ENCODE measurements at places on chromosomes 4 and X.
A peak's percentile ranks its signal among the peaks of the same experiment; 100 is the strongest.

GRCh38 chrX:145823132-145823531 lies 5.5 kb downstream of the SLITRK2 start:
- DNase-seq: no peak

- no peak for DNase-seq
Measured at GRCh38 chr4:74794382-74795010, at the start of gene BTC. Gene BTC (minus strand): TSS chr4:74794523. CDS start chr4:74794325, 198 bp downstream.

- no peak for DNase-seq
Measured at GRCh38 chr4:111630705-111631104, 514.5 kb upstream of the FAM241A start.

- DNase-seq: no peak
Measured at GRCh38 chr4:55409468-55410171, 13.9 kb downstream of the TMEM165 start.

DNA sequence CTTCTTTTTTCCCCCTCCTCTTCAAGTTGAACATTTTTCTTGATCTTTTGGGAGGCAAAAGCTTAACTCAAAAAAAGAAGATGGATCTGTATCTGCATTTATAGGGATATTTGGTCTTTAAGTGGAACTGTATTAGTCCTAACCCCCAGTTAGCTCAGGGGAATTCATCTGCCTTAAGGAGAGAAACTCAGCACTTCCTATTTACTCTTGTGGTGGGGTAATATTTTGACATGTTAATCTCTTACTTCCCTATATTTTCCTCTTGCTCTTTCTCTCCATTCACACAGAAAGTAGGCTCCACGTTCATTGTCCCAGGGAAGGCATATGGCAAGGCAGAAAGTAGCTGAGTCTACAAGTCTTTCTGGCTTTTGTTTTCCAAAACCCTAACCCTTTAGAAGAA lies 5.3 kb downstream of the LRRC66 start:
- DNase-seq: no peak

- no peak for DNase-seq
Measured at GRCh38 chr4:109998867-109999584, 86.3 kb downstream of the EGF start.

GRCh38 chrX:151476604-151477303 lies 79.7 kb downstream of the VMA21 start:
- DNase-seq: no peak

DNA sequence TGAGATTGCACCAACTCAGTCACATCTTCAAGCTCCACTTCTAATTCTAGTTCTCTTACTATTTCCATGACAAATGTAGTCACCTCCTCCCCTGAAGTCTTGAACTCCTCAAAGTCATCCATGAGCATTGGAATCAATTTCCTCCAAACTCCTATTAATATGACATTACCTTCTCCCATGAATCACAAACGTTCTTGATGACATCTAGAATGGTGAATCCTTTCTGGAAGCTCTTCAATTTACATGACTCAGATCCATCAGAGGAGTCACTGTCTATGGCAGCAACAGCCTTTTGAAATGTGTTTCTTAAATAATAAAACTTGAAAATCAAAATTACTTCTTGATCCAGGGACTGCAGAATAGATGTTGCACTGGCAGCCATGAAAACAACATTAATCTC lies 34.5 kb downstream of the GALNTL6 start:
- no peak for DNase-seq

GRCh38 chr4:116395408-116395807 lies 690.0 kb downstream of the TRAM1L1 start:
- DNase-seq: no peak

DNA sequence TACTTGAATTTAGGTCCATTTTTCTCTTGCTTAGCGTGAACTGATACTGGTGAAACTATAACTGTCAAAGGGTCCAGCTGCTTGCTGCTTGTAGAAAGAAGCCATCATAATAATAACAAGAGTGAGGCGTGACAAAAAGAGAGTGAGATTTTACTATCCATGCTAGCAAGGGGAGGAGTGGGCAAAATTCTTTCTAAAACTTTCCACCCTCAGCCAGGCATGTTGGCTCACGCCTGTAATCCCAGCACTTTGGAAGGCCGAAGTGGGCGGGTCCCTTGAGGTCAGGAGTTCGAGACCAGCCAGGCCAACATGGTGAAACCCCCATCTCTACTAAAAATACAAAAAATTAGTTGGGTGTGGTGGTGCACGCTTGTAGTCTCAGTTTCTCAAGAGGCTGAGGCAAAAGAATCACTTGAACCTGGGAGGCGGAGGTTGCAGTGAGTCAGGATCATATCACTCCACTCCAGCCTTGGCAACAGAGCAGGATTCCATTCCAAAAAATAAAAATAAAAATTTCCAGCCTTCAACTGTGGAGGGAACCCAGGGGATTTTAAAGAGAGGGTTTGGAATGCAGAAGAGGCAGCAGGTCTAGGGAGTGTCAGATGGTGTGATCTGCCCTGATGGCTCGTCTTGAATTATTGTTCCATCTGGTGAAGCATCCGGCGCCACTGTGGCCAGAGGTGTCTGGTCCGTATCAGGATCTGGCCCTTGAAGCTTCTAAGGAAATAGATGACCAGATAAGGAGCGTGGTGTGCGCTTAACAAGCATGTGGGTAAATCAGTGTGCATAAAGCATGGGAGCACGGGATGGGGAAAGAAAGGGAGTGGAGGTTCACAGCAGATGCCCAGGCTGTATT lies 51.8 kb downstream of the LRP2BP start:
- DNase-seq: no peak

DNA sequence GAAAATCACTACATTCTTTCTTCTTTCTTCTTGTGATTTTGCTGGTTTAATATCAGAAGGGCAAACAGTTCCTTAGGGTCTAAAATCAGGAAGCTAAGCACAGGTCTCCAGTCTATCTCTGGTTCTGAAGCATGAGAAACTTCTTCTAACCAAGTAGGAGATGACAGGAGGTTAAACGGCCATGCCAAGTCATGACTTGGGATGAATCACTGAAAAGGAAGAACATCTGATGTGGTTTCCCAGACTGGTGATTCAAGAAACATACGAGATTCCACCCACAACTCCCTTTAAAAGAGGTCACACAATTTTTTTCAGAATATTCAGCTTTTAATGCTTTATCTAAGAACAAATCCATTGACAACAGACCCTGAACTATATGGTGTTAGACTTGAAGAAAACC lies 684.0 kb upstream of the PRKX start:
- DNase-seq: no peak

GRCh38 chr4:158079661-158080060 lies 93.2 kb downstream of the GASK1B start:
- no peak for DNase-seq

DNA sequence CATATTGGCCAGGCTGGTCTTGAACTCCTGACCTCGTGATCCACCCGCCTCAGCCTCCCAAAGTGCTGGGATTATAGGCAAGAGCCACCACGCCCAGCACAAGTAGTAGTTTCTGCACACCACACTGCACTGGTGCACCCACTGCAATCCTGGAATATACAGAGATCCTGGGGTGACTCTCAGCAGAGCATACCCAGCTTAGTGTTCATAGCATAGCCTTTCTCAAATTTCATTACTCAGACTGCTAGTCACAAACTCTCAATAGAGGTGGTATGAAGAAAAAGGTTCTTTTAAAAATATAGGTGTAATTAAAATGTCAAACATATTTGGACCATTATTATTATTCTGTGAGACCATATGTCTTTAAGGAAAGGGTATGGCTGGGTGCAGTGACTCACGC lies 6.2 kb upstream of the ARHGAP10 start:
- DNase-seq: no peak

DNA sequence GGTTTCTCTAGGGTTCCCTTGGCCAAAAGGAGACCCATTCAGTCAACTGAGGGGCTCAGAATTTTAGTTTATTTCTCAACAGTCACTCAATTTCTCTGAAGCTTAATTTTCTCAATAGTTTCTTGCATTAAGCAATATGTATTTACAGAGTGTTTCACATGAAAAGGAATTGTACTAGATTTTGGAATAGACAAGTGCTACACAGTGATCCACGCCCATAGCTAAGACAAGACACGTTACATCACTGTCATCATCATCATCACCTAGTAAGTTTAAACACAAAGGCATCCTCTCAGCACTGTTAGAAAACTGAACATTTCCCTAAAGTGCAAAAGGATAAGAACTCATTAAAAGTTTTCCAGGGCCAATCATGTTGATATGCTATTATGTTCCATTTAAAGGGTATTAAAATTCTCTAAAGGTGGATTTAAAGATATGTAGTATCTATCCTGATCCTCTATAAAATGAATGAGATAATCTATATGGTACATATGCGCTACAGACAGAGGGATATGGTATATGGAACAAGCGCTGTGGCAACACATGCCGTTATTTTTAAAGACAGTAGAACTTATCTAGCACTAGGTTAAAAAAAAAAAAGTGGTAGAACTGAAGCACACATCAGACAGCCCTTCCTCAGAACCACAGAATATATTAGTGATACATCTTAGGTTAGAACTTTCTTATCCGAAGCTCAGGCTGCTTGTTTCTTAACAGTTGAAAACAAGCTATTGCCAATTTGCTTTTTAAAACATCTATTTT lies 12.1 kb downstream of the PPA2 start:
- DNase-seq: no peak

GRCh38 chrX:138886769-138887168 lies 175.3 kb upstream of the FGF13 start:
- DNase-seq: no peak

GRCh38 chrX:120522820-120523219 lies 37.9 kb downstream of the CUL4B start:
- DNase-seq: no peak

- DNase-seq: no peak
Measured at GRCh38 chr4:105805501-105806120, 89.7 kb upstream of the NPNT start.

GRCh38 chrX:74291964-74292807 lies 11.8 kb upstream of the ZCCHC13 start:
- DNase-seq: peak; percentile 54

DNA sequence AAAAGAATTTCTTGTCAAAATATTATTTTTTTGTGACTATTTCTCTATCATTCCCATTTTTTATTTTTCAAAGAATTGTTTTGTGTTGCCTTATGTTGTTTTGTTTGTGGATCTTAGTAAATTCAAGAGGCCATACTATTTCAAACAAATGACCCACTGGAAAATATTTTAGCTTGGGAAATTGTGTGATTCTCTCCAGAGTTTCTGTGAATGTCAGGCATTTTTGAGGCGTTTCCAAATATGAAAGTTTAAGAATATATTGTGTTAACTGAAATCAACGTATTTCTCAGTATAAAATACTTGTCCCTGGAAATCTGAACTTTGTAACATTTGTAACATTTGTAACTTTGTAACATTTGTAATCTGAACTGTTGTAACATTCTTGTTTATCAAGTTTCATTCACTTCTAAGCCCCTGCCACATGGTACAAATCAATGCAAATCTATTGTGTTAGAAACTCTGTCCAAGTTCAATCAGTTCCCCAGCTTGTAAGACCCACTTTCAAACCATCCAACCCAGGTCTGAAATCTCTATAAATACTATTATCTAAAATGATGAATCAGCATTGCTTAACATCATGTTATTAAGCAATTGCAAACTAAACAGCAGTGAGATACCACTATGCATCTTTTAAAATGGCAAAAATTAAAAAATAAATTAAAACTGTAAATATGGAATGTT lies 465.4 kb upstream of the GRID2 start:
- no peak for DNase-seq

GRCh38 chr4:122707497-122707896 lies 25.0 kb upstream of the BBS12 start:
- DNase-seq: no peak

DNA sequence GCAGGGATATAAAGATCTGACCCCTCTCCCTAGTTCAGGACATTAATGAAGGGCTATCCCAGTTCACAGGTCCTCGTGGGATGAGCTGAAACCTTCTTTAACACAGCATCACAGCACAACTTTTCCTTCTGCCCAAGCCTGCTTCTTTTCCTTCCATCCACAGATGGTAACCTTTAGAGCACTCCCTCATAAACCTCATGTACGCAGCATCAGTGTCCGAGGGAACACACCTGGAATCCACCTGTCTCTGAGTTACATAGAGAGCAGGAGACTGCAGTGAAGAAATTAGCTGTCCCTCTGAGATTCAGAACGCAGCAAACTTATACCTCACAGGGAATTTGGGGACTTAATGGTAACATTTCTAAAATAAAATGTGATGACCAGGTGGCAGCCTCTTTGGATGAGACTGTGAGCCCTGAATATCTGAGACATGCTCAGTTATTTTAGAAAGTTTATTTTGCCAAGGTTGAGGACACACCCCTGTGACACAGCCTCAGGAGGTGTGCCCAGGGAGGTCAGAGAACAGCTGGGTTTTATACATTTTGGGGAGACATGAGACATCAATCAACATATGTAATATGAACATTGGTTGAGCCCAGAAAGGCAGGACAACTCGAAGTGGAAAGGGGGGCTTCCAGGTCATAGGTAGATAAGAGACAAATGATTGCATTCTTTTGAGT lies 73.8 kb upstream of the PACRGL start:
- DNase-seq: no peak

DNA sequence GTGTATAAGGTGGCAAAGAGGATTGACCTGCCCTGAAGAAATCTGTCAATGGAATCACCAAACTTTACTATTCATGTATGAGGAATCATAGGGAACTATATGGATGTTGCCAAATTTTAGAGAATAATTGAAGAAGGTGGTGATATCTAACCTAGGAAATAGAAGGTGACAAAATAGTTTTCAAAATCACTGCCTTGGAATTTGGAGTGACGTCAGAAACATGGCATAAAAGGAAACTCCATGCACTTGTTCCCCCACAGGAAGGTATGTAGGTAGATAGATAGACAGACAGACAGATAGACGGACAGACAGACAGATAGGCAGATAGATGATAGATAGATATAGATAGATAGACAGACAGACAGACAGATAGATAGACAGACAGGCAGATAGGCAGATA lies 793.9 kb upstream of the AMOT start:
- DNase-seq: no peak

DNA sequence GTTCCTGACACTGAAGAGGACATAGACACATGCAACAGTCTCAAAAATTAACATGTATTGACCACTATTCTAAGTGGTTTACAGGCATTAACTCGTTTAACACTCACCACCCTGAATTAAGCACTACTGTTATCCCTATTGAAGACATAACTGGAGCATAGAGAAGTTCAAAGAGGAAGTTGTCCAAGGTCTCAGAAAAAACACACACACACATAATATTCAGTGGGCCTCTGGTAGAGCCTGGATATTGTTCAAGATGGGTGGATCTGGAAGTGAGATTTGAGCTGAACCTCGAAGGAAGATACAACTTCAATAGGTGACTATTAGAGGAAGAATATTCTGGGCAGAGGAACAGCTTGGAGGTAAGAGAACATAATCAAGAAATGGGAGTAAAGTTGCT lies 334.9 kb downstream of the HNRNPD start:
- DNase-seq: no peak

DNA sequence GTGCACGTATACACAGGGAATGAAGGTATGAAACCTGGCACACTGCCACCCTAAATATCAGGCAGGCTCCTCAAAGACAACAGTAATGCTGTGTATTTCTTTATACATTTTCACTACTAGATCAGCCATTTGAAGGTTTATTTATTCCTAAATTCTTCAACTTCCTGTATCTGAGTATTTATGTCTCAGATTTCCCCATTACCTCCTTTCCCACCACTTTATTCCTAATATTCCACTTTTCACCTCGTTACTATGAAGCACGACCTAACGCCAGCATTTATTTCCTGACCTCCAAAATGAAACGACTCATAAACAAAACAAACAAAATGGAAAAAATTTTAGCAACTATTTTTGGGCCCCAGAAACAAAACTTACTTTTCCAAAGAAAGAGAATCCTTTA lies 69.6 kb downstream of the MAML3 start:
- no peak for DNase-seq

Data from stimulated activated CD8-positive, alpha-beta memory T cell treated with anti-CD3 and anti-CD28 coated beads, Interleukin-4, amount 100 ng/mL, for 4 hours (primary cell).